Stimulated activated CD8-positive, alpha-beta memory T cell treated with anti-CD3 and anti-CD28 coated beads, Interleukin-15, amount 100 ng/mL, for 24 hours (primary cell): ENCODE measurements at places on chromosomes 1 and 21.

DNA sequence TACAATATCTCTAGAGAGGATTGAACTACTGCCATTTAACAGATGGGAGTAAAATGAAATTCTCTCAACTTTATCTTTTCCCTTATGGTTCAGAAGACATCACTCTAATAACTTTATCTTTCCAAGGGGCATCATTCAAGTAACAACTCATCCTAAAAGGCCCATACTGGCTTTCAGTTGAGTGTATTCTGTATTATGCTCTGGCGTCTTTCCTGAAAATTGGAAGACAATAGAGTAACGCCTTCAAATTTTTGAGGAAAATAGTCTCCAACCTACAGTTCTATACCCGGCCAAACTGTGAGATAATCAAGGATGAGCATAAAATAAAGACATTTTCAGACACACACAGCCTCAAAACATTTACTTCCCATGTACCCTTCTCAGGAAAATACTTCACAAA, 103.3 kb downstream of the RERE start:
- DNase-seq, result no peak

- DNase-seq, result no peak
Observed at GRCh38 chr1:245168086-245168485, 13.3 kb downstream of the KIF26B start.

- DNase-seq, result no peak
Observed at GRCh38 chr1:98668733-98669132, 7.2 kb downstream of the SNX7 start.

- DNase-seq, result no peak
Observed at GRCh38 chr1:112548547-112548946, 39.8 kb downstream of the WNT2B start.

- no peak for DNase-seq
Observed at GRCh38 chr21:35648512-35648911, 411.8 kb downstream of the SETD4 start.

GRCh38 chr1:49098866-49099265, 322.2 kb upstream of the BEND5 start:
- no peak for DNase-seq

DNA sequence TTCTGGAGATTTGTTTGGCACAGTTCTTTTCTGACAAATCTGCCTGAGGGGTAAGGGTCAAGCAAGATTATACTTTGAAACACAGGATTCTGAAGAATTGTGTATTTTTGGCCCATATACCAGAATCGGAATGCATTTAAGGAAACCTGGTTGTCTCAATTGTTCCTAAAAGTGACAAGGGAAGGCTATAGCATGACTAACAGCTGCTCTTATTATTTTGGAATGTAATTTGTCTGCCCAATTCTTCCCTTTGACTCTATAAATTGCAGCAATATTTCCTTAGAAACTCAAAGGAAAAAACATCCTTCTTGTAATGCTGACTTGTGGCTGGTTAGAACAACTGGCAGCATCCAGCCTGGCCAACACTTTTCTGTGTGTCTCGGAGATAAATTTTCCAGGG, 15.8 kb upstream of the VCAM1 start:
- no peak for DNase-seq

DNA sequence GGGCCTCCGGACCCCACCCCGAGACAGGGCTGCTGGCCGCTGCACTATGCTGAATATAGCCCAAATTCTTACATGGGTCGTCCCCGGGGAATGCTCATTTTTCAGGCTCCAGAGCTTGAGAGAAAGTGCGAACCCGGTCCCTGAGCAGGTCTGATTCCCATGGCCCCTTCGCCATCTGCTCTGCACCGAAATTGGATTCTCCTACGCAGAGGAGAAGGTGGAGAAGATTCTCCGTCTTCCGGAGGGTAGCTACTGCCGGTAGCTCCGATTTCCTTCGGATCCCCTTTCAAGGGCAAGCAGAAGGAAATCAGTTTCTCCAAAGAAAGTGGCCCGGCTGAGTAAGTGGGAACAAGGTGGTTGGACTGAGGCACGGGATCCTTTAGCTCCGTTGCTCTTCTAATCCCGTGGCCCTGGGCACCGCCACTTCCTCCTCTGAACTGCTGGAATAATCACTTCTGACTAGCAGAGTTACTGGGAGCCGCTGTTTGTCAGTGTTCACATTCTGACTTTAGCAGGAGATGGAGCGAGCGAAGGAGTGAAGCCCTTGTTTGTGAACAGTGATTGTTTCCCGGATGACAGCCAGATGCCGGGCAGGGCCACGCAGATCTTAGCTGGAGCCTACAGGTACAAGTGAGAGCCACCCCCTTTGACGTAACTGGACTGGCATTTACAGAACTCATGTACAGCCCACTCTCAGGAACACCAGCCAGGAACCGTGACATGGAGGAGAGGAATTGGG, 1.1 kb upstream of the ZNF496 start:
- DNase-seq, result no peak

DNA sequence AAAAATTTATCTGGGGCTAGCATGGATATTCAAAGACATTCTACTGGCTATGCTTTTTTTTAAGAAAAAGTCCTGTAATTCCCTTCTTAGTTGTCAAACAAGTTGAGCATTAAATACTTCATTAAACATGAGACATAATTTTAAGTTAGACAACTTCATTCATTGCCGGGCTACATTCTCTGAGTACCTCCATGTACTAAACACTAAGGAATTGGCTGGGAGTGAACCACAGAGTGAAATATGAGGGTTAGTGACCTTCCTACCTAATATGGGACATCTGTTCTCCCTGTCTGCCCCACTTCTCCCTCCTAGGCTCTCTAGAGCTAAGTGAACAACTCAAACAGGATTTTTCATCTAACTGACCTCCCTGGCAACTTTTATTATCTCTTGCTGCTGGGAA, 370.4 kb downstream of the VAV3 start:
- DNase-seq, result no peak

- no peak for DNase-seq
Observed at GRCh38 chr1:99469550-99469971, 176.4 kb upstream of the PALMD start.

GRCh38 chr1:157724537-157725220, 24.1 kb upstream of the FCRL3 start:
- DNase-seq, result no peak
